ENCODE measurements at places on chromosomes 3 and 15. TPM values are rescaled to one million over a fixed set of nuclear protein-coding genes. Genes with fewer than 3 reads are reported as not detected.

Gene PCSK6
- 66.2 TPM for total RNA-seq

Gene MYLK
- total RNA-seq, result 99.0 TPM

Gene PLA2G4F
- total RNA-seq, result 44.1 TPM

Gene ADAMTSL3
- 1.6 TPM for total RNA-seq

Gene LIPH
- total RNA-seq, result 122 TPM

Gene INSYN1
- 0.82 TPM for total RNA-seq

Gene CD80
- total RNA-seq, result 0.98 TPM

Gene ZIC4
- not detected for total RNA-seq

Gene P2RY13
- total RNA-seq, result 1.5 TPM

Gene CCR5
- total RNA-seq, result 1.8 TPM

Gene SOX14
- total RNA-seq, result not detected

Gene TUSC7
- total RNA-seq, result not detected

Gene C3orf20
- not detected for total RNA-seq
